ENCODE measurements at places on chromosomes 11 and 22.

GRCh38 chr11:2483426-2483825 lies 38.6 kb downstream of the KCNQ1 start:
- no peak for DNase-seq

DNA sequence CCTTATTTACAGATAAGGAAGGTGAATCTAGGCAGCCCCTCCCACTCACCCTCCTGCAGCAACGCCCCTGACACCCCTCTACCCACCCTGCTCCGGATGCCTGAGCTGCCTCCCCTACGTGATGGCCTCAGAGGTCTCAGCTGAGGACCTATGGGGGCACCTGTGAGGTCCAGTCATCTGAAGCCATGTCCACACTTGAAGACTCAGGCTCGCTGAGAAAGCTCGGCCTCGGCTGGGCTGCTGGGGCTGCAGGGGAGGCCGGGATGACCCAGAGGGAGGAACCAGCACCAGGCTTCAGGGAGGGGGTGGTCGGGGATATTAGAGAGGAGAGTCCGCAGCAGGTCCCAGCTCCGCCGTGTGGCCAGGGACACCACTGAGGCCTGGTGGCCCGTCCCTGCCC lies 92.8 kb downstream of the BRD1 start:
- DNase-seq, result no peak

GRCh38 chr11:15507592-15507991 lies 392.9 kb downstream of the INSC start:
- no peak for DNase-seq

- no peak for DNase-seq
These were observed 423.4 kb upstream of the CCDC179 start for GRCh38 chr11:23283666-23284065.

GRCh38 chr11:80584661-80585060 lies 1143.8 kb upstream of the TENM4 start:
- no peak for DNase-seq

GRCh38 chr11:37503411-37504059 lies 905.5 kb upstream of the RAG2 start:
- DNase-seq, result no peak

DNA sequence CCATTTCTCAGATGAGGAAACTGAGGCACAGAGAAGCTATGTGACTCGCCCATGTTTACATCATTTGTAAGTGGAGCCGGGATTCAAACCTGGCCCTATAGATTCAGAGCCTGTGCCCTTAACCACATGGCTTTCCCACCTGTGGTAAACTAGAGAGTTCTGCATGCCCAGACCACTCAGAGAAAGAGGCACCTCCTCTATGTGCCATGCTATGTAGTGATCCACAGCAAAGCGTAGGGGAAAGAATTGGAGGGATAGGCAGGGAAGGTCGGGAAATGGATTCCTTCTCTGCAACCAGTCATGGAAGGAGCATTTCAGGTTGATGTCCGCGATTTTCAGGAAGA lies 15.4 kb upstream of the POU2AF2 start:
- DNase-seq, result no peak

- DNase-seq, result peak; percentile 11
These were observed 25.8 kb downstream of the DDIAS start for GRCh38 chr11:82927264-82927880.

- no peak for DNase-seq
These were observed 84.5 kb downstream of the CEP164 start for GRCh38 chr11:117412176-117412575.

DNA sequence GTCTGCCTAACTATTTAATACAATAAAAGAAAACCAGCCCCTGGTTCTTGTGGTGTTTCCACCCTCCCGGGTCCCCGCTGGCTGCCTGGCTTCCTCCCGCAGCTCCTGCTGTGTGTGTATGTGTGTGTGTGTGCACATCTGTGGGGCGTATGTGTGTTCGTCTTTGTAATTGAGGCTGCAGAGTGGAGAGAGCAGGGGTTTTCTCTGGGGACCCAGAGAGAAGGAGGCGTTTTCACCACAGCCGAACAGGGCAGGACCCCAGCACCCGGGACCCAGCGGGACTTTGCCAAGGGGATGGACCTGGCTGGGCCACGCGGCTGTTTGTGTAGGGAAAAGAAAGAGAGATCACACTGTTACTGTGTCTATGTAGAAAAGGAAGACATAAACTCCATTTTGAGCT lies 42.7 kb downstream of the IGLL1 start:
- no peak for DNase-seq

Measured in GM12892 (cell line).